ENCODE measurements at places on chromosomes 5 and 9.
A peak's percentile ranks its signal among the peaks of the same experiment; 100 is the strongest.

GRCh38 chr9:137326445-137327065, 24.5 kb upstream of the NRARP start:
- no peak for DNase-seq

DNA sequence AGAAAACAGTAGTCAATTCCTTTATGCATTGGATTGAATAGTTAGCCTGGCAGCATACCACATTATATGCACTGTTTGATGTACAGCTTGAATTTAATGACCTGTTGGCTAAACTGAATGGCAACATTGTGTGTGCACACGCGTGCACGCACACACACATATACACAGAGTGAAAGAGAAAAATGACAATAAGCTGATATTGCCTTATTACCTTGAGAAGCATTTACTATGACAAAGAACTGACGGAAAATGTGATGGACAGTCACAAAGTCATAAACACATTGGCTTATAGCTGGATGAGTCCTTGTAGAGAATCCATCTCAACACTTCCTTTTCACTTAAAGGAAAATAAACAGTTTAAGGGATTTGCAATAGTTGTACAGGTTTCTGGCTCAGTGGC, 15.5 kb downstream of the JAKMIP2 start:
- no peak for DNase-seq

GRCh38 chr5:129356846-129357245, 103.3 kb upstream of the ADAMTS19 start:
- DNase-seq: no peak

- DNase-seq: no peak
Measured at GRCh38 chr9:124479947-124480620, 27.1 kb downstream of the NR5A1 start.

- DNase-seq: no peak
Measured at GRCh38 chr9:115106001-115106400, 12.0 kb downstream of the TNC start.

DNA sequence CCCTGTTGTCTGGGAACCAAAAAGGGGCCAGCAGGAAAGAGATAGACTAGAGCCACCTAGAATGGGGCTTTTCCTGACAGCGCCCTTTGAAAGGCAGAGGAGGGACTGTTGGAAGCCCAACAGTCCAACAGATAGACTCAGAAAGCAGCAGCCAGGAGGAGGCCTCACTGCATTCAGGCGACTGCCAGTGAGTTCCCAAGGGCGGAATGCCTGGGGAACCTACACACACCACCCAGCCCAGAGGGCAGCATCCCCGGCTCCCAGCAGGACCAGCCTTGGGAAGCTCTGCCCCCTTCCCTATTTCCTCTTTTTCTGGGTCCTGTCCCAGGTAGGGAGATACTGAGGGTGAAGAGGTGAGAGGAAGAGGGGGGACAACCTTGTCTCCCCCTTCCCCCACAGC, 192.4 kb upstream of the KLF4 start:
- no peak for DNase-seq

DNA sequence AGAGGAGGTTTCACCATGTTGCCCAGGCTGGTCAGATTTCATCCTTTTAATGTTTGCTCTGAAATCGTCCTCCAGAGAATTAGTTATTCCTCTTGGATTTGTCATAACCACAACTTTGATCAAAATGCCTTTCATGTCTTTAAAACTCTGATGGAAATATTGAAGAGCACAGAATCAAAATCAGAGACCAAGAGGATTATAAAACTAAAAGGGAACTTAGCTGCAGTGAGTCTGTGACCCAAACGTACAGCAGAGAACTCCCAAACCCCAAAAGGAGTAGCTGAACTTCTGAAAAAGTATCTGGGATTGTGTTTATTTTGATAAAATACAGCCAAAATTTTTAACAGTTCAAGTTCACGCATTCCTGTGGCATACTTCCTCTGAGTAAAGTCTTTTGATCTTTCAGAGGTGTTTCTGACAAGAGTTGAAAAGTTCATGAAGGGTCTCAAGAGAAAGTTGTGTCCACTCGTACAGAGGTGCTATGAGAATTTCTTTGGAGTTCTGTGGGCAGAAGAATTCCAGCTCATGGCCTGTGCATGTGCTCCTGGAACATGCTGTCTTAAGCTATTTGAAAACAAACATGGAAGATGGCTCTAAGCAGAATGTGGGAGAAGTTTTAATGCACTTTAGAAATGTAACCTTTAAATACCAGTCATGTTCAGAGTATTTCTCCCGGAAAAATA, 124.0 kb downstream of the ESM1 start:
- DNase-seq: no peak

DNA sequence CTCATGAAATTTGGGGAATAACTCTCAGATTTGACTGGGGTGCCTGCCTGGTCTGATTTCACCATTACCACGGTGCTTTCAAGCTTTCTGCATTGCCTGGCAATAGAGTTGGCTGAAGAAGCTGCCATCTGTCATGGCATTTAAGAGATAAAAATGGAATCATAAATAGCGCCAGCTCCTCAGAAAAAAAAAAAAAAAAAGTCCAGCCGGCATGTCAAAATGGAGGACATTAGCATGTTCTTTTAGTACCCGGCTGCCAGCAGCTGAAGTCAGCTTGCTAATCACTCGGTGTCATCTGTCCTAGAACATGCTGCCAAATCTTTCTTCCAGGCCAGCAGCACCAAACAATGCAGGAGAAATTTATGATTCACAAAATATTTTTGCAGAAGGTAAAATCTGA, 57.7 kb upstream of the CER1 start:
- DNase-seq: no peak

DNA sequence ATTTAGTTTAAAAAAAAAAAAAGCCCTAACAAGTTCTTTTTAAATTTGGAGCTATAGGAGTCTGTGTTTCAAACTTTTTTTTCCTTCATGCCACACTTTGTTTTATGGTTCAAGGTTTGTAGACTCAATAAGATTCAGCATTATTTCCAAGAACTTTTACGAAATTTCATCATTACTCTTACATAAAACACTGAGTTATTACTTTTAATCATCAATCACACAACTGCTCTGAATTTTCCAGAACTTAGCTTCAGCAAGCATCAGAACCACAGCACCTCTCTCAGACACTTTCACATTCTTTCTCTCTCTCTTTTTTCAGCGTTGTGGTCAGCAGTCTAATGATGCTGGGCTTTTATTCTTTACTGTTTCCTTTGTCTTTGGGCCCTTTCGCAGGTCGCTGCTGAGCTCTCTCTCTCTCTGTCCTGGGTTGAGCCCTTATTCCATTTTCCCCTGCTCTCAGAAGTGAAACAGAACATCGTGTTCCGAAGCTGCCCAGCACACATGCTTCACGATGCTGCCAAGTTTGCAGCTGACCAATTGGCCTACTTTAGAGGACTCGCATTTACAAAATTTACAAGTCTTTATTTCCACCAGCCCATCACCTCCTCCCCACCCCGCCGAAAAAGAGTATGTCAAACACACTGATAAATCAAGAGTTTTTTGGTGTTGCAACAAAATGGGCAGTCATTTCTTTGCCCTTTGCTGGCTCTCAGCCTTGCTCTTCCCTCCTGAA, 44.6 kb upstream of the PIK3R1 start:
- no peak for DNase-seq

- DNase-seq: no peak
Measured at GRCh38 chr9:133360400-133361393, 4.3 kb downstream of the SURF2 start.

GRCh38 chr9:135356796-135357195, 122.8 kb upstream of the PPP1R26 start:
- DNase-seq: no peak

GRCh38 chr9:81685763-81686613, 3.4 kb downstream of the TLE1 start:
- DNase-seq: no peak

DNA sequence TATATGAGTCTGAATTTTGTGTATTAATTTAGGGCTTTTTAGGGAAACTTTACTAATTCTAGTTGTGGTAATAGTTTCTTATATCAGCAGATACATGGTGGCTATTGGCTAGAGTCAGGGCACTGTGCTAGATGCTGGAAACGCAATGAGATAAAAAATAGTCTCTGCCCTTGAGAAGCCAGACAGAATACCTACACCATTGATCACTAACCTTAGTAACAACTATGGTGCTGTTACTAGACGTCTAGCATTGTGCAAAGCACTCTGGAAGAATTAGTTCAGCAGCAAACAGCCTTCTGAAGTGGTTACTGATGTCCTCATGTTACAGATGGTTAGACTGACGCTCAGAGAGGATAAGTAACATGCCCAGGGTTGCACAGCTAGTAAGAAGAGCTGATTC, 61.8 kb downstream of the GDA start:
- DNase-seq: no peak

GRCh38 chr9:23319092-23319491, 506.9 kb downstream of the ELAVL2 start:
- no peak for DNase-seq

- no peak for DNase-seq
Measured at GRCh38 chr5:37738057-37738691, 101.7 kb downstream of the GDNF start.

DNA sequence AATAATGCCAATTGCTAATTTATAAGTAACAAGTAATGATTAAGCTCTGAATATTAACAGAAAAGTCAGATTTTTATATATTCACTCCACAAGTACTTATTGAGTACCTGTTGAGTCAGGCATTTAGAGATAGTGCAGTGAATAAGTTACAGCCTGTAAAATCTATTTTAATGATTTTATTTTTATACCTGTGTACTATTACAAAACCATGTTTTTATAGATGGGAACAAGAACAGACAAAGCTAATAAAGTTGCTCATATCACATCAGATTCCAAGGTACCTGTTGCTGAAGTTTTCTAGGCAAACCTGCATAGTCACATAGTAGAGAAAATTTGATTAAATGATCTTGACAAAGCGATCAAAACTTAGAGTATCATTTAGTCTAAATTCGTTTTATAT, 623.7 kb downstream of the EFNA5 start:
- no peak for DNase-seq

DNA sequence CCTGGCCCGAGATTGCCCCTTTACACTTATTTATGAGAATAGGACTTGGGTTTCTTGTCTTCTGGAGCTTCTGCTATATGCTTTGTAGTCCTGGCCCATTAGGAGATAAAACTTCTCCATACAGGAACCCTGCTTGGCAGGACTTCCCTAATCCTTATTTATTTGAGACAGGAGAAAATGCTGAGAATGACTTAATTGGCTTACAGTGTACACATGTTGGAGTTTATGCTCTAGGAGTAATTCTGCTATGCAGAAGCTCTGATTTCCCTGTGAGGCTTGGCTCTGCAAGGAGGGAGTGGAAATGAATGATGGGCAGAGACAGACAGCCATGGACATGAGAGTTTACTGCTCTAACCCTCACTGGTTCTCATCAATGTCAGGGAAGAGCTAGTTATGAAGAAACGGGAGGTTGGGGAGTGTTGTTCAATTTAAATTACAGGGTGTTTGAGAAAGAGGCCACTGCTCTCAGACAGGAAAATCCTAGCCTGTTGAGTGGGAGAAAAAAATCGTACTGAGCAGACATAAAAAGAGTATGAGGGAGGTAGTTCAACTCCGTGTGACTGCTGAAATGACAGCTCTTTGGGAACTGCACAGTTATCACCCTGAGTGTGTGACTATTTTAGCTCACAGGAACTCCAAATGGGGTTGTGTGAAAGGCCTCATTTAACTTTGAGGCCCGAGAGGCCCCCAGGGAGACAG, 37.5 kb downstream of the ACTBL2 start:
- no peak for DNase-seq

GRCh38 chr5:75823811-75824210, 106.6 kb upstream of the POC5 start:
- DNase-seq: no peak

- no peak for DNase-seq
Measured at GRCh38 chr5:173354645-173355044, 26.4 kb upstream of the STC2 start.

- no peak for DNase-seq
Measured at GRCh38 chr9:76901801-76902200, 4.1 kb downstream of the PRUNE2 start.

DNA sequence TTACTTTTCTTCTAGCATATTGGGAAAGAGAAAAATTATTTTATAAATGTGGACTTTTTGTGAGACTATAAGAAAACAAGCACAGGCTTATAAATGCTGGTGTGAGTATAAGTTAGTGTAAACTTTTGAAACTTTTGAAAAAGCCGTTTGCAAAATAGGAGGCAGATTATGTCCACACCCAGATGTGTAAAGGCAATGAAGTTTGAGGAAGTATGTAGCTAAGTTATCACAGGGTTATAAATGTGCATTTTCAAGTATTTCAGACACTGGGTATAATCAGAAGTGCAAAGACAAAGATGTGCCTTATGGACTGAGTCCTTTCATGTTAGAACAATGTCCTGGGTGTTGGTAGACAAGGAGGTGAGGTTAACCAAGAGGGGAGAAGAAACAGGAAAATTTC, 85.5 kb downstream of the ANXA1 start:
- DNase-seq: no peak

GRCh38 chr5:179250561-179251225, 94.6 kb downstream of the ADAMTS2 start:
- no peak for DNase-seq

GRCh38 chr9:12640016-12640587, 53.1 kb upstream of the TYRP1 start:
- DNase-seq: no peak

- no peak for DNase-seq
Measured at GRCh38 chr9:91180240-91180929, 181.3 kb downstream of the AUH start.

DNA sequence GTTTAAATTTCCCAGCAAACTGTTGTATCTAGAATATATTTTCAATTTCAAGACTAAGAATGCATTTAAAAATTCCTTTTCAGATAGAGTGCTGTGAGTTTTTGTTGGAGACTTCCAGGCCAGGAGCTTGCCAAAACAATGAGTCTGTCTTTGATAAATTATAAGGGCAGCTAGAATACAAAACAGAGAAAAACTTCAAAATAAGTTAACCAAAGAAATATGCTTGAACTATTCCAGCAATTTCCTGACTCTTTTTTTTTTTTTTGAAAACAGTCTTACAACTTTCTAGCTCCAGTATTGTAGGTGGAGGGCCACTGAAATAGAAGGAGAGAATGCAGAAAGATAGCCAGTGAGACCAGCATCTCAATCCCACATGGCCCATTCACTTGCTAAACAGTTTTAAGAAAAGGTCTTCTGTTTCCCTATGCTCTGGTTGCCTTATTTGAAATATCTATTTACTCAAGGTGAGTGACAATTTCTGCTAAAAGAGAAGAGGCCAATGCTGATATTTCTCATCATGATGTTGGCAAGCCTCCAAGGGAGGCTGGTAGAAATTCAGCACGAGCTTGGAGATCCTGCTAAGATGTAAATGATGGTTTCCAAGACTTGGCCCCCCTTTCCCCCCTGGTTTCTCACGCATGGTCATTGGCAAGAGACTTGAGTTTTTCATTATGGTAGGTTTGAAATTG, 103.2 kb downstream of the USP20 start:
- no peak for DNase-seq

DNA sequence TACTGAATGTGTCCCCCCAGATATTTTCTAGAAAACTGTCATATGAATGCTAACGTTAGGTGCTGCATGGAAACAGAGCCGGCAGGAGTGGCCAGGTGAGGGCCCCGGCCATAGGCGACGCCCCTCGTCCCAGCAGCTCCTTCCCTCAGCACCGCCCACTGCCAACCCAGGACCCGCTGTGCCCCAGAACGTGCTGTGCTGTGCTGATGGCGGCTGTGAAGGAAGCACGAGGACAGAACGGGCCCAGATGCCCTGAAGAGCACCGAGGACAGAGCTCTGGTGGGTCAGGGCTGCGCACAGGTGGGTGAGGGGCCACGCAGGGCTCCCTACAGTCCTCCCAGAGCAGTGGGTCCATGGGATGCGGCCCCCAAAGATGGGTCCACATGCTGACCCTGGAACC, 30.3 kb downstream of the LPCAT1 start:
- no peak for DNase-seq

- peak; percentile 19 for DNase-seq
Measured at GRCh38 chr5:103258957-103259704, 568 bp downstream of the MACIR start.
